ENCODE measurements at places on chromosomes 4 and X.
A peak's percentile ranks its signal among the peaks of the same experiment; 100 is the strongest.

GRCh38 chrX:139932073-139932900 lies 566 bp downstream of the ATP11C start:
- no peak for DNase-seq
- H3K27ac ChIP-seq = peak overlapping the region; percentile 94
- H3K4me3 ChIP-seq = peak overlapping the region; percentile 69
- no peaks in the 10 kb centered on the region for H3K36me3 ChIP-seq
- H3K4me1 ChIP-seq = peaks cover 12% of the 10 kb centered on the region
- no peaks in the 10 kb centered on the region for H3K27me3 ChIP-seq

- no peaks in the 10 kb centered on the region for H3K27me3 ChIP-seq
- H3K4me3 ChIP-seq = no peak overlapping the region
- no peaks in the 10 kb centered on the region for H3K36me3 ChIP-seq
- no peak overlapping the region for H3K27ac ChIP-seq
- no peaks in the 10 kb centered on the region for H3K4me1 ChIP-seq
Observed at GRCh38 chr4:138967313-138967712, 48.3 kb upstream of the NOCT start.

DNA sequence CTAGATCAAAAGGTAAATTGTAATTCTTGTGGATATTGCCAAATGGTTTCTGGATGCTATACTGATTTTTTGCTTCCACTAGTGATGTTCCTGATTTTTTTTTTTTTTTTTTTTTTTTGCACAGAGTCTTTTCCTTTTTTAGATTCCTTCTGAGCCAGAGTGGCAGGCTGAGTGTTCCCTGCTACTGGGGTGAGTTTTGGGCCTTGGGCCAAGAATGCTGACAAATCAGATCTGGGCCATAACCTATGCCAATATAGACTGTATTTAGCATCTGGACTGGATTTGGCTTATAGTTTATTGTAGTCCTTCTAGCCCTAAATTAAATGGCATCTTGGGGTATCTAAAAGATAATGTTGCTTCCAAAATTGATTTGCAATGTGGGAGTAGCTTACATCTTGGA lies 52.8 kb downstream of the REPS2 start:
- no peaks in the 10 kb centered on the region for H3K36me3 ChIP-seq
- peaks cover 25% of the 10 kb centered on the region for H3K4me1 ChIP-seq
- H3K4me3 ChIP-seq = no peak overlapping the region
- no peak overlapping the region for H3K27ac ChIP-seq

- no peak for DNase-seq
- no peaks in the 10 kb centered on the region for H3K27me3 ChIP-seq
- no peaks in the 10 kb centered on the region for H3K36me3 ChIP-seq
- no peaks in the 10 kb centered on the region for H3K4me1 ChIP-seq
- H3K4me3 ChIP-seq = no peak overlapping the region
Observed at GRCh38 chrX:84123585-84123984, 64.4 kb downstream of the RPS6KA6 start.

DNA sequence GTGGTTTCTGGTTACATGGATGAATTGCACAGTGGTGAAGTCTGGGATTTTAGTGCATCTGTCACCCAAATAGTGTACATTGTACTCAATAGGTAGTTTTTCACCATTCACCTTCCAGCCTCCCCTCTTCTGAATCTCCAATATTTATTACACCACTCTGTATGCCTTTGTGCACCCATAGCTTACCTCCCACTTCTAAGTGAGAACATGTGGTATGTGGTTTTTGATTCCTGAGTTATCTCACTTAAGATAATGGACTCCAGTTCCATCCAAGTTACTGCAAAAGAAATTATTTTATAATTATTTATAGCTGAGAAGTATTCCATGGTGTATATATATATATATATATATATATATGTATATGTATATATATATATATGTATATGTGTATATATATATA lies 155.8 kb downstream of the HHIP start:
- no peaks in the 10 kb centered on the region for H3K4me1 ChIP-seq
- no peak overlapping the region for H3K4me3 ChIP-seq

DNA sequence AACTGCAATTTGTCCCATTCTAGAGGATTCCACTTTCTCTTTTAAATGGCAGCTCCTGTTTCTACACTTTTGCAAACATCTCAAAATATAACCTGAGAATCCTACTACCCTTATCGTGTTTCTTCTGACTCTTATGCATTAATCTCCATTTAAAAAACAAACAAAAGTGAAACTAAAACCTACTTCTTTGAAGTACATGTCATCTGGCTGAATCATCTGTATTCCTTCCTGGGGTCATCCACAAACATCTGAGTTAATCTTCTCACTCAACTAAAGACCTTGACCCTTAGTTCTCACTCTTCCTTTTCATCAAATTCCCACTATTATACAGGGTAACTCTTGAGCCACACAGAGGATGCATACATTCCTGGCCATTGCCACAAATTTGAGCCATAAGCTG lies 584.8 kb downstream of the PPARGC1A start:
- H3K27me3 ChIP-seq = no peaks in the 10 kb centered on the region
- H3K4me3 ChIP-seq = no peak overlapping the region
- H3K36me3 ChIP-seq = no peaks in the 10 kb centered on the region
- DNase-seq = no peak
- H3K4me1 ChIP-seq = no peaks in the 10 kb centered on the region

GRCh38 chr4:81482326-81482725 lies 10.6 kb upstream of the RASGEF1B start:
- no peaks in the 10 kb centered on the region for H3K27me3 ChIP-seq
- DNase-seq = no peak
- no peaks in the 10 kb centered on the region for H3K36me3 ChIP-seq
- H3K27ac ChIP-seq = no peak overlapping the region
- H3K4me3 ChIP-seq = no peak overlapping the region

DNA sequence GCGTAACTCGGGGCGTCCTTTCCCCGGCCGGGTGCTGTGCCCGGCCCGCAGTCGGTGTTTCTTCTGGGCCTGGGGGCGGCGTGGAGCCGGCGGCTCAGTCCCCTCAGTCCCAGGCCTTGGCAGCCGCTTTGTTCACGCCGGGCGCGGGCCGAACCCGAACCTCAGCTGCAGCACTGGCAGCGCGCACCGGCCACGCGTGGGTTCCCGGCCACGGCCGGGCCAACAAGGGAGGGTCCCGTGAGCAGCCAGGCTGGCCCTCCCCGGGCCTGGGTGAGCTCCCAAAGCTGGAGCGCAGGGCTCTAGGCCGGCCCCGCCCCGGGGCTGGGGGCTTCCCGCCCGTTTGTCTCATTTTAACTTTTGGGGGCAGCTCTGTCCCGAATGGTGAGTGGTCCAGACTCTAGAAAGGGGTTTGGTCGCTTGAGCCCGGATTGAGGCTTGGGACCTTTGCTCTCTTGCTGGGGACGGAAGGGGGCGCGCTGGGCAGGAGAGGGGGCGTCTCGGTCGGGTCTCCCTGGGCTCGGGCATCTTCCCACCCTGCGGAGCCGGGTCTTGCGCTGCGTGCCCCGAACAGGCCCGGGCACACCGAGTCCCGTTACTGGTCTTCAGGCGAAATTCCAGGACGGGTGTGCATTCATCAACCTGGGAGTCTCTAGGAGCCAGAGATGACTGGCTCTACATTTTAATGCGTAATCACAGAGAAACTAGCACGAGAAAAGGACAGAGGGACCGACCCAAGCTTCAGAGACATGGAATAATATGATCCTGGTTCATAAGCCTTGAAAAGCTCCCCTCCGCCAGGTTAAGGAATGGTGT lies 177.1 kb downstream of the CBR4 start:
- H3K27me3 ChIP-seq = peaks cover 4% of the 10 kb centered on the region
- DNase-seq = no peak
- peaks cover 34% of the 10 kb centered on the region for H3K4me1 ChIP-seq
- peak overlapping the region; percentile 99 for H3K27ac ChIP-seq
- H3K4me3 ChIP-seq = peak overlapping the region; percentile 96

DNA sequence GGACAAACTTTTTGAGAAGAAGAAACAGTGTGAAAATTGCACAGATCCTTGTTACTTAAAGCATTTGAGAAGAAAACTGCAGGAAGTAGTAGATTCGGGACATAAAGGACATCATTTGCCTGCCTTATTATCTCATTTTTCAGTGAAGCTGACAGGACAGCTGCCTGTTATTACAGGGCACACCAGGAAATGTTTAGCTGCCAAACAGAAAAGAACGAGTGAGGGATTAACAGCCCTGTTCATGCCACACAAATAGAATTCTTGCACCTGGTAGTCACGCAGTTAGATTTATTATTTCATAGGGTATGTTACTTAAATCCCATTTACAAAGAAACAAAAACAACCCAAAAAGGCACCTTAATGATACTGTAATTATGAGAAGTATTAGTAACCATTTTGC lies 100.6 kb downstream of the CHIC2 start:
- no peaks in the 10 kb centered on the region for H3K27me3 ChIP-seq
- H3K4me1 ChIP-seq = no peaks in the 10 kb centered on the region

DNA sequence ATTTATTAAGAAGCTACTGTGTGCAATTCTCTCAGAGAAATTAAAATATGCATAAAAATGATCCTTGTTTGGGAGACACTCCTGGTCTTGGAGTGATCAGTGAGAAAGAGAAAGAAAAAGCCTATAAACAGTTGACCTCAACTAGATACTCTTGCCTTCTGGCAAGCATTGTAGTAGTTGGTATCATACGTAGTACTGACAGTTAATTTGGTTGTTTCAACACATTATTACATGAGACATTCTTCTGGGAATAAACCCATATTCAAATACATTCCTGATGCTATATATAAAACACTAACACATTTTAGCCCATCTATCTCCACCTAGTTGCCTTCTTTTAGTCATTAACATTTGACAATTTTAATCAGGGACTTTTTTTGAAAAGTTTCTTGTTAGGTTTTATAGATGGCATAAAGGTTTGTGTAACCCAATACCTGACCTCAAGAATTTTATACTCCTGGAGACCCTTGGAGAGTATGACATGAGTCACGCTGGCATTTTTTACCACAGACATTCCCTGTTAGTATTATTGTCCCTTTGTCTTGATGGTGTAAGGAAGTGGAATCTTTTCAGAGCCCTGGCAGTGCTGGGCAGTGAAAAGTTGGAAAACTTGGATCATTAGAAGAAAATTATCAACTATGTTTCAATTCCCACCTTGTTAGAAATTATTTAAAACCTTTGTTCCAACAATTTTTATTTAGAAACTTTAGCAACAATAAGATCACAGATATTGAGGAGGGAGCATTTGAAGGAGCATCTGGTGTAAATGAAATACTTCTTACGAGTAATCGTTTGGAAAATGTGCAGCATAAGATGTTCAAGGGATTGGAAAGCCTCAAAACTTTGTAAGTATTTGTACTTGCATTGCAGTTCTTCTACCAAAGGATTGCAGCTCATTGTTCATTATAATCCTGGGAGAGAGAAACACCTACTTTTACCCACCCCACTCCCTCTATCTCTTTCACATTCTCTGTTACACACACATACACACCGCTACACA lies 167.1 kb upstream of the PACRGL start:
- no peak overlapping the region for H3K27ac ChIP-seq
- no peak for DNase-seq
- peaks cover 32% of the 10 kb centered on the region for H3K36me3 ChIP-seq
- H3K27me3 ChIP-seq = no peaks in the 10 kb centered on the region

- no peak overlapping the region for H3K4me3 ChIP-seq
- H3K36me3 ChIP-seq = no peaks in the 10 kb centered on the region
- H3K27ac ChIP-seq = no peak overlapping the region
- H3K27me3 ChIP-seq = no peaks in the 10 kb centered on the region
- no peak for DNase-seq
Observed at GRCh38 chr4:126552321-126552720, 1080.4 kb upstream of the INTU start.

- no peak overlapping the region for H3K4me3 ChIP-seq
- H3K27ac ChIP-seq = no peak overlapping the region
- DNase-seq = peak; percentile 53
- no peaks in the 10 kb centered on the region for H3K27me3 ChIP-seq
- H3K36me3 ChIP-seq = no peaks in the 10 kb centered on the region
Observed at GRCh38 chr4:22957774-22958309, 265.1 kb downstream of the GBA3 start.

- no peaks in the 10 kb centered on the region for H3K27me3 ChIP-seq
- H3K36me3 ChIP-seq = no peaks in the 10 kb centered on the region
- no peak overlapping the region for H3K27ac ChIP-seq
- H3K4me1 ChIP-seq = peaks cover 5% of the 10 kb centered on the region
- H3K4me3 ChIP-seq = no peak overlapping the region
Observed at GRCh38 chrX:110284159-110284558, 33.7 kb downstream of the AMMECR1 start.

DNA sequence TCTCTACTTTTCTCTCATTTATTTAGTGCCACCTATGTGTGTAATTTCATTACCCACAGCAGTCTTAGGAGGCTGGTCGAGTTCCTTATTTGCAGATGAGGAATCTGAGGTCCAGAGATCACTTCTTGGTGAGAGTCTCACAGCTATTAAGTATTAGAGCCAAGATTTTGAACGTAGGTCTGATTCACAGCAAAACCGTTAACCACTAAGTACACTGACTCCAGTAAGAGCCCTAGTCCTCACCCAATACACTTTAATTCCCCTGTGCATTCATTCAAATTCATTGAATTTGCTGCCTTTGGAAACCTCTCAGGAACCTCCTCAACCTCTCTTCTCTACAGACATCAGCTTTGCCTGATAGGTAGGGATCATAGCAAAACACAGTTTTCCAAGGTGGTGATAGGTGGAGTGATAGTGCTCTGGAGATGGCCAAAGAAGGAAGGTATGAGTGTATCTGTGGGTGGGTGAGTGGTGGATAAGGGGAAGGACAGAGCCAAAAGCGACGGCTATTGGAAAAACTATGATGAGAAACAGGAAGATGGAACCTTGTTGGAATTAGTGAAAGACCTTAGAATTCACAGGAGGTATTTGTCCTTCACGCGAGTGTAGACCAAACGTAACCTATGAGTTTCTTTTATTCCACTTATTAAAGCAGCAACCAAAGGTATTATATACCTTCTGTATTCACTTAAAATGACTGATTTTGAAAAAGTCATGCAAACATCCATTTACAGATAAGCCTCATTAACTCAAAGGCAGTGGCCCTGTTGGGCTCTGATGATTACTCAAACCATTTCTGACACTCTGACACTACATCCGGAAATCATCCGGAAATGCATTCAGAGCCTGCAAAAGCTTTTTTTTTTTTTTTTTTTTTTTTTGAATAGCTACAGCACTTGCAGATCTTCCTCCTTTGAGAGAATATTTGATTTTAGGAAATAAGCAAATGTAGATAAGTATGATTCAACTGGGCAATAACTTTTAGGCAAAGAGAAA lies 6.3 kb downstream of the FMR1 start:
- H3K27me3 ChIP-seq = no peaks in the 10 kb centered on the region
- no peak overlapping the region for H3K27ac ChIP-seq
- peaks cover 2% of the 10 kb centered on the region for H3K4me1 ChIP-seq
- H3K36me3 ChIP-seq = no peaks in the 10 kb centered on the region
- DNase-seq = no peak

- no peaks in the 10 kb centered on the region for H3K36me3 ChIP-seq
- DNase-seq = no peak
- no peak overlapping the region for H3K27ac ChIP-seq
- no peaks in the 10 kb centered on the region for H3K27me3 ChIP-seq
- H3K4me1 ChIP-seq = no peaks in the 10 kb centered on the region
Observed at GRCh38 chr4:137238456-137239162, 293.7 kb downstream of the PCDH18 start.

- no peaks in the 10 kb centered on the region for H3K36me3 ChIP-seq
- no peak overlapping the region for H3K4me3 ChIP-seq
- H3K4me1 ChIP-seq = peaks cover 23% of the 10 kb centered on the region
- no peak for DNase-seq
- H3K27ac ChIP-seq = peak overlapping the region; percentile 44
Observed at GRCh38 chrX:74251006-74251930, 52.7 kb upstream of the ZCCHC13 start.

Measured in esophagus muscularis mucosa (tissue), 4 donors.